ENCODE measurements at places on chromosomes 7 and 10.

GRCh38 chr7:3846738-3847137 lies 545.7 kb downstream of the SDK1 start:
- DNase-seq, result no peak

- no peak for DNase-seq
Observed at GRCh38 chr7:155796381-155797261, 15.6 kb downstream of the SHH start.

- DNase-seq, result no peak
Observed at GRCh38 chr10:95289003-95289920, 1.5 kb downstream of the PDLIM1 start.

DNA sequence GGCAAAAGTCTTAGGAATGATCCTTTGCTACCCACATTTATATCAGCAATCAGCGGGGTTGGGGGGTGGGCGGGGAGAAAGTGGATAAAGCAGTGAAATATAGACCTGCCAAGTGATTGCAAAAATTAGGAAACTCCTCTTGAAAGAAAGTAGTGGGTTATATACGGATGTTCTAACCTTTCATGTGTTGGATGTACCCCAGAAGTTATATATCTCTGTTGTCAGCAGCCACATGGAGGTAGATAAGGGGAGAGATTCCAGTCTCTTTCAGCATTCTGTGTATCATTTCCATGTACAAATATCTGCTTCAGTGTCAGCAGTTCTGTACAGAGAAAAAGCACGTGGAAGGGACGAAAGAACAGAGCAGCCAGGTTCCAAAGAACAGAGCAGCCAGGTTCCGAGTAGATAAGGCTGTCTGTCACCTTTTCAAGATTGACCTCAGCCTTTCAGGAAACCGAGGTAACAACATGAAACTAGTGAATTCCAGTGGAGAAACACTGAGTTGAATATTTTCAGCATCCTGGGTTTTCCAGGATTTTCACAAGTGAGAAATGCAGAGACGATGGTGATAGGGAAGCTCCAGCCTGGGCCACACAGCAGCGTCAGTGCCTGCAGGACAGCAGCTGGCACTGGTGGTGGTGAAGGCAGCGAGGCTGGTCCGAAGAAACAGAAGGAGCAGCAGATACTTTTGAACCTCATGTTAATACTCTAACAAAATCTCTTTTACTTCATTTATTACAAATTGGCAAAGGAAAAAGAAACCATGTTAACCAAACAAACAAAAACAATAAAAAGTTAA lies 212.3 kb downstream of the C7orf25 start:
- DNase-seq, result no peak

DNA sequence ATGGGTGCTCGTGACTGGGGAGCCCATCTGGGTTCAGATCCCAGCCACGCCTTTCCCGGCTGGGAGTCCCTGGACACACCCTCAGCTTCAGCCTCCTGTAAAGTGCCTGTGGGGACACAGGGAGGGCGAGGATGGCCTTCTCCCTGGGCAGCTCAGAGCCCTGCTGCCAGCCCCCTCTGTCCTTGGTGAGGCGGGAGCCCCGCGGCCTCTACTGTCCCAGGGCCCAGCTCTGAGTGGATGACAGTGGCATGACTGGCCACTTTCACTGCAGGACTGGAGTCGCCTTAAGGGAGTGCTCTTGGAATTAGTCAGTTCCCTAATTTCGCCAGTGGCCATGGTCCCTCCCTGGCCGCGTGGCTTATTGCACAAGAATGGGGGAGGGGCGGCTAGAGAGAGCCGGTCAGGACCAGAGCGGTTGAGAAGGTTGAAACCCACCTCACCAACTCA lies 4.6 kb downstream of the BRI3 start:
- DNase-seq, result no peak

GRCh38 chr7:130452951-130453350 lies 12.1 kb upstream of the CEP41 start:
- no peak for DNase-seq

GRCh38 chr7:67671006-67671548 lies 674.4 kb downstream of the TYW1 start:
- DNase-seq, result peak; percentile 51

DNA sequence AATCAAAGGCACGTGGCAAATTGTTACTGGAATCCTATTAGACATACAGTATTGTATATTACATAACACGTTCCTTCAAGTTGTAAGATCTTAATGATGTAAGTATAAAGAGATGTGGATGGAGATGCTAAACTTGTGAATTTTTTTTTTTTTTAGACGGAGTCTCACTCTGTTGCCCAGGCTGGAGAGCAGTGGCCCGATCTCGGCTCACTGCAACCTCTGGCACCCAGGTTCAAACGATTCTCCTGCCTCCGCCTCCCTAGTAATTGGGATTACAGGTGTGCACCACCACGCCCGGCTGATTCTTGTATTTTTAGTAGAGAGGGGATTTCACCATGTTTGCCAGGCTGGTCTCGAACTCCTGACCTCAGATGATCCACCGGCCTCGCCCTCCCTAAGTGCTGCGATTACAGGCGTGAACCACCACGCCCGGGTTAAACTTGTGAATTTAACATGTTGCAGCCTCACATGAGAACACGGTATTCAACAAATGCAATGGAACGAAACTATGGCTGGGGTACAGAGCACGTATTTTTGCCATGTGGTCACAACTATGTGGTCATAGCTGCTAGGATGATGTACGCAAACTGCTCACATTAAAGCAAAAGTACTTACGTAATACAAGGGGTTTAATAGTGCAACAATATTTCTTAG lies 818 bp upstream of the SUPV3L1 start:
- DNase-seq, result no peak

- DNase-seq, result no peak
Observed at GRCh38 chr10:130553826-130554225, 417.6 kb downstream of the GLRX3 start.

DNA sequence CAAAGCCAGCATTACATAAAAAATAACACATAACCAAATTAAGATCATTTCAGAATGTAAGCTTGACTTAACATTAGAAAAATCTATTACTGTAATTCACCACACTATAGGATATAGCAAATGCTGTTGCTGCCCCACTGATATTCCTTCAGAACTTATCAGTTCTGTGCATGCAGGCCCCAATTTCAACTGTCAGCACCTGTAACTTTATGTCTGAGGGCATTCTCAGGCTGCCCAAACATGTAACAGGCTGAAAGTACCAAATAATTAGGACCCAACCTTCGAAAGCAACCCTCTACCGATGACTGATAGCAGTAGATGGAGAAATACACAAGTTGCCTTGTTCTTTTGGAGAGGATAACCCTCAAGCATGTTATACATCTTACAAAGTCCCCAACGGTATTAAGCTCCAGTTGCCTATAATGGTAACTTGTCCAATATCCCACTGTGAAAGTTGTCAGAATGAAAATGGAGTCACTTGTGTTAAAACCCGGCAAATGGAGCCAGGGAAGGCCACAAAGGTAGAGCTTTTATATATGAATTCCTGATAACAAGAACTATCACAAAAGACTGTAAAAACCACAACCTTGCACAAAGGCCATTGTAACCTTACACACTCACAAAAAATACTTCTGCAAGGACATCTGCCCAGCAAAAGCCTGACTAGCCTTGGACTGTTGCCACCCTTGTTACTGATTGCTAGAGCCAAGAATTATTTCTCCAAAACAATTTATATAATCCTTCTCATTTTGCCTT lies 66.9 kb upstream of the ZNF746 start:
- no peak for DNase-seq

- no peak for DNase-seq
Observed at GRCh38 chr7:54878339-54878738, 119.3 kb upstream of the SEC61G start.

DNA sequence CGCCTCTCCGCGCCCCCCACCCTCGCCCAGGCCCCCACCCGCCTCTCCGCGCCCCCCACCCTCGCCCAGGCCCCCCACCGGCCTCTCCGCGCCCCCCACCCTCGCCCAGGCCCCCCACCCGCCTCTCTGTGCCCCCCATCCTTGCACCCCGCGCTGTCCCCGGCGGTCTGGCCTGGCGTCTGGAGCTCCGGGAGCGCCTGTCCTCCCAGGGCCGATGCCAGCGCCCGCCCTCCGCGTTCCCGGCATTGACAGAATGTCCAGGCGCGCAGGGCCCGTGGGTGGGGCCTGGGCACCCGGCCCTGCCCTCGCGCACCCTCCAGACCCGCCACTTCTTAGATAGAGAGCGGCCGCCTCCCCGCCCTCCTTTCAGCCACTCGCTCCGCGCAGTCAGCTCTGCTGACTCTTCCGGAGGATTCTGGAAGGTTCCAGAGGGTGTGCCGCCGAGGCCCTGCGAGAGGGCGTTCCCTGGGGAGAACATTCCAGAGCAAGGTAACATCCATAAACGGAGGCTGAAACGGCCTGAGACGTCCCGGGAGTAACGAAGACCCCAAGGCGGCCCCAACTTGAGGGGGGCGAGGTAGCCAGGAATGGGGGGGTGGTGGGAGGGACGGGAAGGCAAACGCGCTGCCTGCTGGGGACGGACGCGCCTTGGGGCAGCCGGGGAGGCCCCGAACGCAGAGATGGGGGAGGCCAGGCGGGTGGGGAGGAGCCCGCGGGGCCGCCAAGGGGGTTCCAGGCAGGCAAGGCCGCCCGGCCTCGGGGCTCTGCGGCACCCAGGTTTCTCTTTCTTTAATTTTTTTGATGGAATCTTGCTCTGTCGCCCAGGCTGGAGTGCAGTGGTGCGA lies 117.8 kb downstream of the DYNC2I1 start:
- no peak for DNase-seq
